ENCODE measurements at places on chromosomes 6 and 20. TPM values are rescaled to one million over a fixed set of nuclear protein-coding genes. Genes with fewer than 3 reads are reported as not detected.

Gene LY6G5C
- total RNA-seq, result 1.4 TPM

Gene CDSN
- 0.13 TPM for total RNA-seq

Gene REM1
- total RNA-seq, result not detected

Gene SOX18
- 0.13 TPM for total RNA-seq

Gene GTSF1L
- total RNA-seq, result not detected

Measured in epithelial cell of alveolus of lung (primary cell).